H4 (cell line): ENCODE measurements at places on chromosomes 6 and 20. TPM values are rescaled to one million over a fixed set of nuclear protein-coding genes. Genes with fewer than 3 reads are reported as not detected.

Gene SIRPB1
- total RNA-seq = 0.31 and 1.6 TPM in 2 replicates

Gene AGPAT4
- total RNA-seq = 3.4 and 3.9 TPM in 2 replicates

Gene MYB
- total RNA-seq = 0.39 and 1.1 TPM in 2 replicates

Gene SLC17A9
- total RNA-seq = not detected in 2 replicates

Gene ZNF334
- total RNA-seq = 0.14 TPM in 1 of 2 replicates, not detected in the other

Gene SRSF12
- total RNA-seq = not detected in 2 replicates

Gene CD109
- total RNA-seq = 16.8 and 22.9 TPM in 2 replicates

Gene MICAL1
- 3.5 and 5.8 TPM in 2 replicates for total RNA-seq

Gene HLA-DQB1
- total RNA-seq = not detected in 2 replicates

Gene NOTCH4
- 0.23 and 0.43 TPM in 2 replicates for total RNA-seq

Gene GTF2H4
- total RNA-seq = 8.4 and 8.5 TPM in 2 replicates

Gene LSM2
- total RNA-seq = 108 and 123 TPM in 2 replicates

DNA sequence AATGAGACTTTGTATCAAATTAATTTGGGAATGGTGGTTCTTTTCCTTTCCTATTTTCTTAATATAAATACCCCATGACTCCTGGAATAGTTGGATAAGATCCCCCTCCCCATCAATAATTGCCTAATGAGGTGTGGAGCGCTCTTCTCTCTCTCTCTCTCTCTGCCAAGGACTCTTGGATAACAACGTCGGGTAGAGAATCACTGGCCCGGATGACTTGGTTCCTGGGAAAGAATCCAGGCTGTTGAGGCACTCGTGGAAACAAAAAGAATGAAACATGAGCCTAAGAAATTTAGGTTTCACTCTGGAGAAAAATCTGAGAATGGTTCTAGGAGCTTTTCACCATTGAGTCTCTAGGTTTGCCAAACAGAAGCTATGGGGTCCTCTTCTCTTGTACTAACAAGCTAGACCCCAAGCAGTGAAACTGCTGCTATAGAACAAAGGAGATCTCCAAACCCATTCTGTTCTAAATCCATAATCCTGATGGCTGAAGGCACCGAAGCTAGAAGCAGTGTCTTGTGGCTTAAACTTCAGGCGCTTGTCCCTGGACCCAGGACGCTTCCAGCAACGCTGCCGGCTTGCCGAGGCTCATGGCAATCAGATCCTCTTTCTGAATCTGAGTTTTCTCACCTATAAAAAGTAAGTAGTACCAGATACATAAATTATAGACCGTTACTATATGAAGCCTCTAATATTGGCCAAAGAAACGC, 241.6 kb upstream of the BTBD3 start:
- DNase-seq = no peak

- no peak for DNase-seq
Observed at GRCh38 chr6:157980288-157981131, 1.2 kb upstream of the SYNJ2 start.

DNA sequence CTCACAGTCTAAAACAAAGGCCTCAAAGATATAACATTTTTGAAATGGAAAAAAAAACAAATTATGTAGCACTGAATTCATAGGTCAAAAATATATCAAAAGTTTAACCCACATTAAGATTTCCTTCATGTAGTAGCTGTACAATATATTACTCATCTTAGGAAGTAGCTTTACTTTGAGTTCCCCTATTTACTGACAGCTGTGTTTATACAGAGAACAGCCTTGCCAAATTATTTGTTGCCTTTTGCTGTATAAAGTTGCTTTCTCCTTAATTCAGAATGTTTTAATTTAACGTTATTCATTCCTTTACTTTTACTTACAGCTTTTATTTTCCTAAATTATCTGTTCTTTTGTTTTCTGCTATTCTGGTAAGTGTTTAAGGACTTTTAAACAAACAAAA, 181.0 kb downstream of the COL12A1 start:
- DNase-seq = no peak

DNA sequence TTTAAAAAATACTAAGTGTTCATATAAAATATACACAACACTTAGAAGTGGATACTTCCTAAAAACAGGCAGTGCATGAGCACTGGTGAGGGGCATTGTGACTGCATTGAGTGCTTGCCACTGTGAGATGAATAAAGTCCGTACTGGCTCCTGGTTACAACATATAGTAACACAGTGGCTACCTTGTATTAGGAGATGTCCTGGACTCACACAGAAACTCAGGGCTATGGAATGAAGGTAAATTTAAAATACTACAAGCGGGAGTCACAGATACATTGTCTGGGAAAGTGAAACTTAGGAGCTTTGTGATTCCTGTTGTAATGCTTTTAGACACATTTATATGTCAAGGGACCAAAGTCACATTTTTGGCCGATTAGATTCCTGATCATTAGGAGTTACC, 36.5 kb upstream of the HLA-G start:
- DNase-seq = no peak

GRCh38 chr6:165704045-165704748, 41.2 kb upstream of the PDE10A start:
- DNase-seq = no peak

DNA sequence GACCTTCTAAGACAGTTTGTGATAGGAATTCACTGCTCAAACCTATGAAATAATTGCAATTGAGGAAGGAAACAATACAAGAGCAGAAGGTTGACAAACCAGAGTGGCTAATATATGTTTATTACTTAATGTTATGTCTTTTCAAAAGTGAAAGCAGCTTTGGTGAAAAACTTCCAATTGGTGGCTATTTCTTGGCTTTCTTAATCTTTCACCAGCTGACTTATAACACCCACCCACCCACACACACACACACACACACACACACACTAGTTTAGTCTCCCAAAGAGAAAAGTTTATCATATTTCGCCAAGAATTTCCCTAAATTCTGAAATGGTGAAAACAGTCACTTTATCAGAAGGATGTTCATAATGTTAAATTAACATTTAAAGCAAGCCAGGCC, 583.5 kb downstream of the EYS start:
- no peak for DNase-seq

GRCh38 chr20:18783385-18783959, 30.1 kb upstream of the SCP2D1 start:
- DNase-seq = no peak

GRCh38 chr6:107959392-107959791, 1.4 kb upstream of the SEC63 start:
- DNase-seq = no peak

DNA sequence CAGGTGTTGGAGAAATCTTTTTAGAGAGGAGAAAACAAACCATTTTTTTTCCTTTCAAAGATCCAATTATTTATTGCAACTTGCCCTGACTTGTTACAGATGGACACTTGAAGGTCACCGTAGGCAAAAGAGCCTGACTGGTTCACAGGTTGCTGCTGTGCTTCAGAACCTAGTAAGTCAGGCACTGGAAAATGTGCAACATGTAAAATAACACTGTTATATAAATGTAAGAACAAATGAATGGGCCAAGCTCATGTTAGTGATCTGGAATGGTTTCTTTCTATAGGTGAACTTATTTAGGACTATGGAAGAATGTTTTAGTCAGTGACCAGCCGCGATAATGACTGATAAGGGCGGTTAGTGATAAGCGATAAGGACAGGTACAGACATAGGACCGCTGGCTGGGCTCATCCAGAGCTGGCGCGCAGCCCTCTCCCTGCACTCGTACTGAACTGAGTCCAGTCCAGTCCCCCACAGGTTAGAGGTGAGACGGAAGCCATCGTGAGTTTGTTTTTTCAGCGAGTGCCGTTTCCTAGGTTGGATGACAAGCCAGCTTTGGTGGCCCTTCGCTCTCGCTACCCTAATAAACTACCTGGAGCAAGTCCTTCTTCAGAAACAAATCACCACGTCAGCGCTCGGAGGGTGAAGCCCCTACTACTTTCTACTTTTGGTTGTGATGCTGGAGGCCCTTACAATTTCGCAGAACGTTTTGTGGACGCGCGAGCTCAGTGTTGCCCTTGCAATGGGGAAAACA, 94.4 kb upstream of the PRDM1 start:
- DNase-seq = no peak

- DNase-seq = no peak
Observed at GRCh38 chr20:37839432-37839827, 63.5 kb upstream of the VSTM2L start.

GRCh38 chr6:128139519-128139918, 238.7 kb upstream of the THEMIS start:
- peak; percentile 21 for DNase-seq

- DNase-seq = no peak
Observed at GRCh38 chr6:151808371-151809241, 1.1 kb downstream of the ESR1 start.

DNA sequence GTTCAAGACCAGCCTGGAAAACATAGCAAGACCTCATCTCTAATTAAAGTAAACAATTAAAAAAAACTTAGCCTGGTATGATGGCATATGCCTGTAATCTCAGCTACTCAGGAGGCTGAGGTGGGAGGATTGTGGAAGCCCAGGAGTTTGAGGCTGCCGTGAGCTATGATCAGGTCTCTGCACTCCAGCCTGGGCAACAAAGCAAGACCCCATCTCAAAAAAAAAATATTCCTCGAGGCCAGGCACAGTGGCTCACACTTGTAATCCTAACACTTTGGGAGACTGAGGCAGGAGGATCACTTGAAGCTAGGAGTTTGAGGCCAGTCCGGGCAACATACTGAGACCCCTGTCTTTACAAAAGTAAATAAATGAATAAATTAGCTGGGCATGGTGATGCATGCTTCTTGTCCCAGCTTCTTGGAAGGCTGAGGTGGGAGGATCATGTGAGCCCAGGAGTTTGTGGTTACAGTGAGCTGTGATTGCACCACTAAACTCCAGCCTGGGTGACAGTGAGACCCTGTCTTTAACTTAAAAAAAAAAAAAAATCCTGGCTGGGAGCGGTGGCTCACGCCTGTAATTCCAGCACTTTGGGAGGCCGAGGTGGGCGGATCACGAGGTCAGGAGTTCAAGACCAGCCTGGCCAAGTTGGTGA, 9.3 kb upstream of the C2 start:
- DNase-seq = no peak

- no peak for DNase-seq
Observed at GRCh38 chr20:41046716-41047115, 18.1 kb downstream of the TOP1 start.

GRCh38 chr6:169863710-169864109, 112.3 kb downstream of the ERMARD start:
- no peak for DNase-seq

- DNase-seq = no peak
Observed at GRCh38 chr6:126770176-126770575, 348.3 kb upstream of the RSPO3 start.

DNA sequence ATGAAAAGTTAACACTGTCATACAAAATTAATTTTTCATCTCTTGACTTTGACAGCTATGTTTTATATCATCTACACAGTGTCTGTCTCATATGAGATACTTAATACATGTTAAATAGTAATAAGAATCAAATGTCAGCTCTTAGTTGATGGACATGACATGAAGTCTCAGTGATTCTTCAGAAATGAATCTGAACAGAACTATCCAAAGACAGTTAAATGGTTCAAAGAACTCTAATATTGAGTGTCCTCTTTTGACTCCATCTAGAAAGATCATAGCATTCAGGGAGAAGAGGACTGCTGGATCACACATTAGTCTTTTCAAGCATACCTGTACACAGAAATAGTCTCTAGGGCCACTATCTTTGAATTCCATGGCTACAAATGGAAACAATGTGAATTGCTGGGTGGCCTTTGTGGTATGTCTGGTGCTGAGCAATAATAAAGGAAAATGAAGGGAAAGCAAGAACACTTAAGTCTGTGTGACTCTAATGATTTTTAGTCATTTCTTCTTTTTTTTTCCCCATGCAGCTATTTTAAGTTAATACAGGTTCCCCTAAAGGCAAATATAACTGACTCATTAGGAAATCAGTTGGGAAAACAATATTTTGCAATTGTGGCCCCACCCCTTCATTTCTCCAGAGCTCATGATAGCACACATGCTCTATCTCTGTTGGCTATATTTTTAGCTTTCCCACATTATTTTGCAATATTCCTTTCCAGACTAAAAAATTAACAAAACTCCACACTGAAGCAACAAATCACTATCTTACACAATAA, 367.5 kb downstream of the GRIK2 start:
- DNase-seq = no peak

GRCh38 chr6:21792177-21792576, 198.6 kb downstream of the SOX4 start:
- no peak for DNase-seq

- peak; percentile 64 for DNase-seq
Observed at GRCh38 chr6:123402052-123402451, 234.7 kb downstream of the TRDN start.

DNA sequence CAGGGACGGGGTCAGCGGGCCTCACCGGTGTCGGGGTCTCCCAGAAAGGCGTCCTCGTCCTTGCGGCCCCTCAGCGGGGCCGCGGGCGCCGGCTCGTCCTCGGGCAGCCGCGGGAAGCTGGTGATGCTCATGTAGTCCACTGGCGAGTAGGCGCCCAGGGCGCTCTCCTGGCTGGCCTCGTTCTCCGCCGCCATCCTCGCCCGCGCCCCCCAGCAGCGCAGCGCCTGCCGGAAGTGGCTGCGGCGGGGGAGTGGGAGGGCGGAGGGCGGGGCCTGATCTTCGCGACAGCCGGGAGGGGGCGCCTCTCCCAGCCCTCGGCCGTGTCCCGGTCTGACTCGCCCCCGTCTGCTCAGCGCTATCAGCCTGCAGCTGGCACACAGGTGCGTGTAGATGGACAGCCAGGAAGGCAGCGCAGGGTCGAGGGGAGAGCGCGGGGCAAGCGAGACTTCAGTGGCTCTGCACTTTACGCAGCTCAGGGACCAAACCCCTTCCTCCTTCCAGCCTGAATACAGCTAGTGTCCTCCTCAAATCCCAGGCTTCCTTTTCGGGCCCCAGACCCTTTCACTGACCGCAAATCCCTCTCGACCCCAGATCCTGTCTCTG, at the start of gene GGT7:
TSS of gene GGT7 (minus strand) at position 235 of the 603 bp plus-strand sequence. CDS start at position 194, 41 bp downstream.
- DNase-seq = peak; percentile 55

GRCh38 chr6:148530394-148530953, 187.8 kb downstream of the SASH1 start:
- peak; percentile 40 for DNase-seq

DNA sequence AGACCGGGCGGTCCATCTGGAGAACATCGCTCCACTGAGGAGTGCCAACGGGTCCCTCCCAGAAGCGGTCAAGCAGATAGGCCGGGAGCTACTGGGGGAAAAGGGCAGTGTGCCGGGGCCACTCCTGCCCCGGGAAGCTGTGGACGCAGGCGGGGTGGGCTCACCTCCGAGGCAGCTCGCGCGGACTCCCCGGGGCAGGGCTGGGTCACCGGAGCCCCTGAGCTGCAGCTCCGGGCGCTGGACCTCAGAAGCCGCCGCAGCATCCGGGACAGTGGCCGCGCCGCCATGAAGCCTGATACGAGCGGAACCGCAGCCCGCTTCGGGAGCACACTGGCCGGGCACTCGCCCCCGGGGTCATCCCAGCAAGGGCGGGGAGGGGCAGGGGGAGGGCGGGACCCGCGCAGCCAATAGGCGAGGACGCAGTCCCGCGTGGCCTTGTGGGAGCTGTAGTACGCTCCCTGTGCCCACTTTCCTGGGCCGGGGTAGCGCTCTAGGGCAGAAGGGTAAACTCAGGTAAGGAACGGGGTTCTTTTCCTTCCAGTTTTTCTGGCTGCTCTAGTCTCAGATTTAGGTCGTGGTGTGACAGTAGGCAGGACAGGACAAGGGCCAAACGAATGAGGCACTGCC, at the start of gene MOCS1:
TSS of gene MOCS1 (minus strand) at position 332 of the 627 bp plus-strand sequence. CDS start at position 287, 45 bp downstream.
- DNase-seq = peak; percentile 54

- no peak for DNase-seq
Observed at GRCh38 chr6:143225929-143226328, 165.2 kb downstream of the AIG1 start.

- DNase-seq = peak; percentile 4
Observed at GRCh38 chr6:110233770-110234374, 53.6 kb downstream of the CDC40 start.
